ENCODE measurements at places on chromosomes 4 and X.

DNA sequence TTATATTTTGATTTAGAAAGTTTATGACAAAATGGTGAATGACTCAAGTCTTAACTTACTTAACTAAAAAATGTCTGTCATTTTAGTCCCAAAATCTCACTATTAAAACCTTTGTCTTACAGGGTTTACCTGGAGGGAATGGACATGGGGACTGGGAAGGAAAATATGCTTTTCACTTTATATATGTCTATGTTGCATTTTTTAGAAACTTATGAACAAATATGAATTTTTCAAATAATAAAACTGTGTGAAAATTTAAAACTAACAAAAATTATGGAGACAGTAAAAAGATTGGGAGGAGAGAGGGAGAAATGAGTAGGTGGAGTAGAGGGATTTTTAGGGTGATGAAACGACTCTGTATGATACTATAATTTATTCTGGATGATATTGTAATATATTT, 6.2 kb downstream of the MGARP start:
- no peak for DNase-seq

DNA sequence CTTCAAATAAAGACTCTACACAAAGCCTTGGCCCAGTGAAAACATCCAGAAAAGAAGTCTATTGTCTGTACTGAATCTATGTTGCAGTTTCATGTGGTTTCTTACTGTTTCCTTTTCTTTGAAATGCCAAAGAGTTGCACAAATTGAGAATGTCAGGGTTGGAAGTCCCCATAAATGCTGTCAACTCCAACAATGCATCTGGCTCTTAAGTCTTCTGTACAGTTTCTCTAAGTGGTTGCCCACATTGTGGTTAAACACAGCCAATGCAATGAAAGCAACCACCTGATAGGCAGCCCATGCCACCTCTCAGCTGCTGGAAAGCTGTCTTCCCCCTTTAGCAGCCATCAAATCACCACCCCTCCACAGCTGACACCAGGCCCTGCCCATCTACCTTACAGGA, 67.2 kb upstream of the C1GALT1C1 start:
- no peak for DNase-seq

- DNase-seq, result no peak
Observed at GRCh38 chr4:127642169-127642568, 9.4 kb downstream of the INTU start.

- no peak for DNase-seq
Observed at GRCh38 chr4:115113506-115114106, at the start of gene NDST4. NDST4 (minus strand) TSS chr4:115113620; CDS start chr4:115077036, 36,584 bp downstream.

GRCh38 chr4:149638073-149638472, 177.6 kb downstream of the IQCM start:
- DNase-seq, result no peak

DNA sequence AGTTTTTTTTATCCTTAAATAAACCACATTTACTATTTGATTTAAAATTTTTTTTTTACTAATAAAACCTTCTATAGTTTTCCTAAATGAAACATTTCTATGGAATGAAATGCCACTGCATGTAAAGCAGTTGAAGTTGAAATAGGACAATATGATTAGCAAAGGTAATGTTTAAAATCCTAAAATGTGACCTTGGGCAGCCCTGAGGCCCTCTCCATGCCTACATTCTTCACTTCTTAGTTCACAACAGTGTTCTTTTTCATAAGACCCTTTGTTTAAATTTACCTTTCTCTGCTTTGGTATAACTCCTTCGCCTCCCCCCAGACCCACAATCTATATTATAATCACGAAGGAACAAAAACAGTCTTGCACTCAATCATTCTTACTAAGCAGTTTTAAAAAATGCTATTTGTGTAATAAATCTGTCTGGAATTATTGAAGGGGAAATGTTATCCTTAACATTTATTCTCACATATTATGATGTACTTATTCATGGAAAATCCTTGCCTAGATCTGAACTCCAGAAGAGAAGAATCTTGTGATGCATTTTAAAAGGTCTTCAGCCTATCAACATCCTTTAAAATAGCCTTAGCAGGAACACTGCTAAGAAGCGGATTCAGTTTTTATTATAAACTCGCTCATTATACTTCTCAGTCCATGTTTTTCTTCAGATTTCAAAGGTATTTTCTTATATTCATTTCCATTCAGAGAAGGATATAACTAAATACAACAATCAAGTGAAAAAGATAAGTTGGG, 124.6 kb upstream of the NAP1L5 start:
- DNase-seq, result no peak

DNA sequence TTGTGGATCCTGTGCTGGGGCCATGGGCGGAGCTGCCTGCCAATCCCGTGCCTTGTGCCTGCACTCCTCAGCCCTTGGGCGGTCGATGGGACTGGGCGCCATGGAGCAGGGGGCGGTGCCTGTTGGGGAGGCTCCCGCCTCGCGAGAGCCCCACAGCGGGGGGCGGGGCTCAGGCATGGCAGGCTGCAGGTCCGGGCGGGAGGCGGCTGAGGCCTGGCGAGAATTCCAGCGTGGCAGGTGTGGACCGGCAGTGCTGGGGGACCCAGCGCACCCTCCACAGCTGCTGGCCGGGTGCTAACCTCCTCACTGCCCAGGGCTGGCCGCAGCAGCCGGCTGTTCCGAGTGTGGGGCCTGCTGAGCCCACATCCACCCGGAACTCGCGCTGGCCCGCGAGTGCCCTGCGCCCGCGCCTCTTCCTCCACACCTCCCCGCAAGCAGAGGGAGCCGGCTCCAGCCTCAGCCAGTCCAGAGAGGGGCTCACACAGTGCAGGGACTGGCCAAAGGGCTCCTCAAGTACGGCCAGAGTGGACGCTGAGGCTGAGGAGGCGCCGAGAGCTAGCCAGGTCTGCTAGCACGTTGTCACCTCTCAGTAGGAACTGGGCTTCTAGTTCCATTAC, 85.9 kb downstream of the GBA3 start:
- DNase-seq, result no peak

GRCh38 chr4:82833696-82834313, 35.2 kb upstream of the SCD5 start:
- DNase-seq, result no peak

- no peak for DNase-seq
Observed at GRCh38 chrX:120302434-120302833, 8.8 kb downstream of the TMEM255A start.

DNA sequence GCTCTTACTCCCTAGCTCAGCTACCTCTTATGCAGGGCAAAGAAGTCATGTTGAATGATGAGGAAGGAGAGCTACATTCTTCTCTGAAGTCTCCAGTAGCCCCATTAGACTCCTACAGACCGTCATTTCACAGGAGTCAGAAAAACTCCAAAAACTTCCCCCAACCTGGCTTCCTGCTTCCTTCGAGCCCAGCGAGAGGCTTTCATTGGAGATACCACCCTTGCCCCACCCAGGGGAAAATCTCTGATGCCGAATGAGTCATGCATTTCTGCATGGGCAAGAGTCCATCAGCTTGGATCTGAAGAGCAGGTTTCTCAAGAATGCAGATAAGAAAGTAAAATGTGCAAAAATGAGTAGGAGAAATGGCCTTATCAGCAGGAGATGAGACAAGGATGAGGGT, 53.0 kb downstream of the ARSF start:
- no peak for DNase-seq

DNA sequence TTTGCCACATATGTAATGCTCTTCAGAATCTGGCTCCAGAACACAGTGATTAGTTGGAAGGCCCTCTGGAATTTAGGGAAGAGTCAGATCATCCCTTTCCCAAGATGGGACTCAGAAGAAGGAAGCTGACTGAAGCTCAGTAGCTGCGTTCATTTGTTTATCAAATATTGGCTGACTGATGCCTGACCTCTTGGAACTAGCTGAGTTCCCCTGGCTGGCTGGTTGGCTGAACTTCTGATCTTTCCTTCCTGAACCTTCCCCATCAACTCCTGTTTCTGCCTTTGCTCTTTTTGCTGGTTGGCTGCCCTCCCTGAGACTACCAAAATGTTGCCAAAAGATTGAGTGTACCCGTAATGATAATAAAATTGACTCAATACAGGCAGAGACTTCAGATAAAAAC, 866.5 kb upstream of the INTU start:
- DNase-seq, result no peak

DNA sequence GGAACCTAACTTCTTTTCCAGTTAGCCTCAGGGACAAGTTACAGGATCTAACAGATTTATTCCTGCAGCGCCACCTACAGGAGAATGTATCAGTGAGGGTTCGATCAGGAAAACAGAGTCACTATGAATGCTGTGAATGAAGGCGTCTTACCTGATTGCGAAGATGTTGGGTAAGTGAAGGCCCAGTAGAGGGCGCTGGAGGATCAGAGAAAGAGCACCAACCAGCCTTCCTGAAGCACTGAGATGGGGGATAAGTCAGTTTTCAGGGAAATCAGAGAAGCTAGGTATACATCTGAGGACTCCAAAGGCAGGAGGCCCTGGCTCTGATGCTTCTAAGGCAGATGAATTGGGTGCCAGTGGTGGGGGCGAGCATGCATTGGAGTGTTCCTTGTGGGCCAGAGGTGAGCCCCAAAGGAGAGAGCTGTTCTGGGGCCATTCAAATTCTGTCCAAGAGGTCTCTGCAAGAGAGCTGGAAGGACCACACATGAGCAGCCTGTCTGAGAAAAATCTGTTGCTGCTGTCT, 169.9 kb upstream of the AADAT start:
- DNase-seq, result no peak

All from activated T-helper 9 cell treated with anti-CD3 and anti-CD28 coated beads, Interleukin-2, amount 50 U/mL, for 16 hours (primary cell).